ENCODE measurements at places on chromosomes 1 and 21.

DNA sequence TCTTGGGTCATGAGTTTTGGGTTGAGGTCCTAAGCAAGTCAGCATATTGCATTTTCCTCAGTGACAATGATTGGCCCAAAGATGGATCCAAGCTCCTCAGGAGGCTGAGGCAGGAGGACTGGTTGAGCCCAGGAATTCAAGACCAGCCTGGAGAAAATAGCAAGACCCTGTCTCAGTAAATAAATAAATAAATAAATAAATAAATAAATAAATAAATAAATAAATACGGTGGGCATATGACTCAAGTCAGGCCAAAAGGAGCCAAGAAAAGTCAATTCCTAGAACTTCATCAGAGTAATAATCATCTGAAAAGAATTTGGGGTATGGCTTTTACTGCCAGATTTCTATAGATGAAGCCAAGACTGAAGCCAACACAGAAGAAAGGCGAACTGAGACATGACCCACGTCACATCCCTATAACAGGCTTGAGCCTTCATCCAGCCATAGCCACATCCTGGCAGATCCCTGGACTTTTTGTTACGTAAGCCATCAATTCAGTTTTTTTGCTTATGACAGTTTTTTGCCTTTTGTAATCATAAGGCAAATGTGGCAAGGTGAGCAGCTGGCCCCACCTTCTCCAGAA is 88.5 kb upstream of the NFASC start:
- no peak for DNase-seq

DNA sequence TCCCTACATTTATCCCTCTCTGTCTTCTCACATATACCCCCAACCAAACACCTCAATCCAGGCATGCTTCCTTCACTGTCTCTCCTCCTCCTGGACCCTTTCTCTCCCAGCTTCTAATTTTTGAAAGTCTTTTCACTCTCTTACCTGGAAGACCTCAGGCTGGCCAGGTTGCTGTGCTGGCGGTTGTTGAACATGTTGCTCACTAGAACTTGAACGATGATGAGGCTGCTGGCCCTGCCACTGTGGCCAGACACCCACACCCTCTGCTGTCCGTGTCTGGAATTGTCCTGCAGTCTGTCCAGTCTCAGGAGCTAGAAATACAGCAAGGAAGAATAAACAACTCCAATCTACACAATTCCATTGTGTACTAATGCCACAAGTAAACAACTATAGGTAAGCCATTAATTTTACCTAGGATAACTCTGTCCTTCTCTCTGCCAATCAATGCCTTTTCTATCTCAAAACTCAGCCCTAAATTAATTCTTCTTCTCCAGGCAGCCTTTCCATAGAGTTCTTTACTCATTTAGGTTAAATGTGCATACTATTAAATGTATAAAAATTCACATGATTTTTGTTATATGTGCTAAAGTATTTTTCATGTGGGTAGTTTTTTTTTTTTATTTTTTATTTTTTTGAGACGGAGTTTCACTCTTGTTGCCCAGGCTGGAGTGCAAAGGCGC is 5.1 kb upstream of the CTSK start:
- no peak for DNase-seq

- DNase-seq = no peak
These were observed 77.6 kb downstream of the DUSP10 start for GRCh38 chr1:221664253-221664652.

DNA sequence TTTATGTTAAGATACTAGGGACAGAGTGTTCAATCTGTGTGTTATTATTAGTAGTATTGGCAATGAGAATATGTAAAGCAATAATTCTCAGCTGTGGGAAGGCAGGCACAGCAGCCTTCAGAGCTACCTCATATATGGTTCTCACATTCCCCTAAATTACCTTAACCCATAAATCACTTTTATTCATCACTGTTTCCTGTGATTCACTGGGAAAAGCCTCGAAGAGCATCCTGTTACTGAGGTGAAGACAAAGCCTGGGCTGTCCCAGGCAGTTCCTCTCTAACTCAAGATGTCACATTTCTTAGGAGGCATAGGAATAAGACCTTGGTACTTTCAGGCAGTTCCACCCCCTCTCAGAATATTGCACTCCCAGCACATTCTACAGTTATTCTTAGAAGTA is 965.7 kb downstream of the NCAM2 start:
- no peak for DNase-seq

DNA sequence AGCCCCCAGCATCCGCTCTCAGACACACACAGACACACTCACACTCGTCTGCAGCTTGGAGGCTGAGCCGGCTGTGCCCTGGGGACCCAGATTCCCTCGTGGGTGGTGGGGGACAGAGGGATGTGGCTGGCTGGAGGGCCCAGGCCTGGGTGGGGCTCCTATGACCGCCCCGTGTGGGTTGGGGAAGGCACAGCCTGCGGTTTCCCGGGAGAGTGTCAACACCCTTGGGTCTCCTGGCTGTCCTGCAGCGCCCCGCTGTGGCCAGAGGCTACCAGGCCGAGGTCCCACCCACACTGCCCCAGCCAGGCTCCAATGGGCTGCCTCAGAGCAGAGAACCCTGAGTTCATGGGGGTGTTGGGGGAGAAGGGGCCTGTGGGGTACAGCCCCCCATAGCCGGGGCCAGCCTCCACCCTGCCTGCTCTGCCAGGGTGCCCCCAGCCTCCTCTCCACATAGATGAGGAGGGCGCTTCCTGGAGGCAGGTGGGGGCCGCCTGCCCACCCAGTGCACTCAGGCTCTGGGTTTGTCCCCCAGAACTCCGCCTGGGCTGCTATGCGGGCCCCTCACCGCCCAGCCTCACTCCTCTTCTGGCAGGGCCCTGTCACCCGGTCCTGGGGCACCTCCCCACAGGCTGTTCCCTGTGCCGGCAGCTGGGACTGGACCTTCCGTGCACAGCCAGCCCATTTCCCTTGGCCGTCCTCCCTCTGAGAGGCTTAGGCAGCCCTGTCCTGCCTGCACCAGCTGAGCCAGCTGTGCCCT is at the start of gene TTC34:
Gene TTC34, minus strand, starts transcription at position 159 of the 757 bp plus-strand sequence. CDS start 866 bp downstream, outside the sequence.
- peak; percentile 19 for DNase-seq

GRCh38 chr1:205444300-205444930 is 11.4 kb downstream of the BLACAT1 start:
- DNase-seq = no peak

DNA sequence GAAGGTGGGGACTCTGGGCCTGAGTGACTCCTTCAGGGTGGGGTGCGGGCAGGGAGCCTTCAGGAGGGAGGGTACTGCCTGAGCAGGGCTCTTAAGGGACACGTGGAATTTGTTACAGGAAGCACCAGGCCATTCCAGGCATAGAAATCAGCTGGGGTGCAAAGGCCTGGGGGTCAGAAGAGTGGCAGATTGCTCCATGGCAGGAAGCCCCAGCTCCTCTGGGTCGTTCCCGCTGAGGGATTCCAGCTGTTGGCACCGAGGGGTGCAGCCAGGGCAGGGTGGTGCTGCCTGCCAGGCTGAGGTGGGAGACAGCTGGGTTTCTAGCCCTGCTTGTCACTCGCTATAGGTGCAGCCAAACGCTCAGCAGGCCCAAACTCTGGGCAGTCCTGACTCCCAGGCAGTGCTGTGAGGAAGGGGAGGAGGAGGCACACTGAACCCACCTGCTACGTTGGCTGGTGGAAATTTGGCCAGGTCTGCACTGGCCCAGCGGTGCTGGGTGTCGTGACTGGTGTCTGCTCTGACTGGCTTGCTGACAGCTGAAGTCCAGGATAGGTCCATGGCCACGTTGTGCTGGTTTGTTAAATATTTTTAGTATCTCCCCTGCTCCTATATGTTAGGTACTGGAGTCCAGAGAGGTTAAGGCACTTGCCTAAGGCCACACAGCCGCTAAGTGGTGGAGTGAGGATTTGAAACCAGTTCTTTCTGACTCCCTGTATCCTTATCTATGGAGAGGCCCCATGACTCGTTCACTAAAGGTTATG is 19.3 kb downstream of the TNFRSF1B start:
- no peak for DNase-seq

- no peak for DNase-seq
These were observed 4.2 kb upstream of the LINGO4 start for GRCh38 chr1:151809290-151809984.

GRCh38 chr1:171819946-171820345 is 21.4 kb upstream of the DNM3 start:
- DNase-seq = no peak

DNA sequence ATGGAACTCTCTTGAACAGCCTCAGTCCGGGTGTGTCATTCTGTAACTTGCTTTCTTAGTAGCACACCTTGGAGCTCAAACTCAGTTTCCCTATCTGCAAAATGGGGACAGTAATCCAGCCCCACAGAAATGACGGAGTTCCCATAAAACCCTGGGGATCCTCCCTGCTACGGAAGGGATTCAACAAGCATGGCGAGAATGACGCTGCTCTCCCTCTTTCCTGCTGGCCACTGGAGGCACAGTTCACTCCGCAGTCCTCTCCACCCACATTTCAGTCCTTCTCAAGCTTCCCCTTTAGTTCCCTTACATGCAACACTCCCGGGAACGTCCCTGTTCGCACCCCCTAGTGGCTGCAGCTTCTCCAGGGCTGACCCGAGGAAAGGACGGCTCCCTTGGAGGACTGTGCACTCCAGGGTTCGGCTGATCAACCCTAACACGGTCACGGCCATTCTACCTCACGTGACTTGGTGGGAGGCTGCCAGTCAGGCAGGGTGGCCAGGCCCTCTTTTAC is 20.6 kb downstream of the RUNX3 start:
- DNase-seq = no peak

GRCh38 chr1:236604905-236605806 is 840 bp upstream of the HEATR1 start:
- DNase-seq = no peak

DNA sequence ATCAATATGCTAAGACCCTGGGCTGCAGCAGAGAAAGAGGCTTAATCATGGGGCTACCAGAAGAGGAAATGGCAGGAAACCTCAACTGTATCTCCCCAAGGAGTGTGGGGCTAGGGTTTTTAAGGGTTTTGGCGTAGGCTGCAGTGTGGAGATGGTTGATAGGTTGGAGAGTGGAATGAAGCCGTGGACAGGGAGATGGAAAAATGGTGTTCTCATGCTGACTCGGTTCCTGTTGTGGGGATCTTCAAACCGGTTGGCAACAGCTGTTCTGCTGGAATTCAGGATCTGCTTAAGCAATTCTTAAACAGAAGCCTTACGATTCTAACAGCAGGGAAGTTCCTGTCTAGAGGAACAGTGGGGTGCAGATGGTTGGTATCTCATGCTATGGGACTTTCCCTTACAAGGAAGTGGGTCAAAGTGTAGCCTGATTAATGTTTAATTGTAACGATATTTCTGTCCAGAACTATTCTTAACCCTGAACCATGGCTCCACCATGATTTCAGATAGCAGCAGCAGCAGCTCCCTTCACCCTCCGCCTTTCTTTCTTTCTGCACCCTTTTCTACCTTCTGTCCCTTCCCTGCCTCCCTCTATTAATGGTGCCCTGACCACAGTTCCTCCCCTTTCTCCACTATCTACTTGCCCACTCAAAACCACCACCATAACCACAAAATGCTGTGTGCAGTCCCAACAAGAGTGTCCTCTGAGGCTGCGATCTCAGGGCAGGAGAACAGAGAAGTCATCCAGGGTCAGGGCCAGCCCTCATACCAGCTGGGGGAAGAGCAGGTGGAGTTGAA is 30.8 kb downstream of the RSPH1 start:
- no peak for DNase-seq

DNA sequence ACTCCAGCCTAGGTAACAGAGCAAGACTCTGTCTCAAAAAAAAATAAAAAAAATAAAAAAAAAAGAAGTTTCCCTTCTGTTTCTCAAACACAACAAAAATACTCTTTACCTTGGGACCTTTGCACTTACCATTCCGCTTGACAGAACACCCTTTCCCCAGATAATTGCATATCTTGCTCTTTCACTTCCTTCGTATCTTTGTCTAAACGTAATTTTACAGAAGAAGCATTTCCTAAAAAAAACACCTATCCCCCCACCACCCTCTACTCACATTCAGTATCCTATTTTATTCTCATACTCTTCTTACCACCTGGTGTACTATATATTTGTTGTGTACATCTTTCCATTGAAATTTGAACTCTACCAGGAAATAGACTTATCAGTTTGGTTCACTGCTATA is 32.7 kb downstream of the ASH1L start:
- DNase-seq = no peak

DNA sequence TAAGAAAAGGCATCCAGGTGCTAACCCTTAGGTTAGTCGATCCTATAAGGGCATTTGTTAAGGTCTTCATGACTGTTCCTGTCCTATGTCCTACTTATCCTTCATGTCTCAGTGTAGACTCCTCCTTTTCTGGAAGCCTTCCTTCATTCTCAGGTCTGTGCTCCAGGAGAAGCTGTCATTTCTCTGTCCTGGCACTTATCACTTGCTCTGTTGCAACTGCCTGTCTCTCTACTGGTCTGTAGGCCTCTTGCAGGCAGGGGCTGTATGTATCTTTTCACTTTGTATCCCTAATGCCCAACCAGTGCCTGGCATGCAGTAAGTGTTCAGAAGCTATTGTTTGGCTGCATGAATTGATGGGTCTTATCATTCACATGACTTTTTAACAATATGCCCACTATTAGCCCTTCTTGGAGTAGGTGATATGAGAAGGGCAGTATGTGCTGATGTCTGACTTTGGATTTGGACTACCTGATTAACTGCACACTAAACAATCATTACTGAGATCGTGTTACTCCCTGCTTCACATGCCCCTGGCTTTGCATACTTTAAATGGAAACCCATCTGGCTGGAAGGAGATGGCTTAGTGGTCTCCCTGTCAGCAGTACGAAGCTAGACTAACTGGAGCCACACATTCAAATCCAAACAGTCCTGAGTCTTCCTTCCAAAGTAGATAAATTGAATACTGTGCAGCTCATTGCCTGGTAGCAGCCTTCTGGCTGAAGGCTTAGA is 88.8 kb downstream of the RGL1 start:
- no peak for DNase-seq

- DNase-seq = no peak
These were observed 26.7 kb upstream of the SPSB1 start for GRCh38 chr1:9265968-9266367.

GRCh38 chr1:172089768-172090510 is 248.6 kb downstream of the DNM3 start:
- peak; percentile 47 for DNase-seq

- no peak for DNase-seq
These were observed 90.0 kb downstream of the VWA5B1 start for GRCh38 chr1:20380616-20381035.

DNA sequence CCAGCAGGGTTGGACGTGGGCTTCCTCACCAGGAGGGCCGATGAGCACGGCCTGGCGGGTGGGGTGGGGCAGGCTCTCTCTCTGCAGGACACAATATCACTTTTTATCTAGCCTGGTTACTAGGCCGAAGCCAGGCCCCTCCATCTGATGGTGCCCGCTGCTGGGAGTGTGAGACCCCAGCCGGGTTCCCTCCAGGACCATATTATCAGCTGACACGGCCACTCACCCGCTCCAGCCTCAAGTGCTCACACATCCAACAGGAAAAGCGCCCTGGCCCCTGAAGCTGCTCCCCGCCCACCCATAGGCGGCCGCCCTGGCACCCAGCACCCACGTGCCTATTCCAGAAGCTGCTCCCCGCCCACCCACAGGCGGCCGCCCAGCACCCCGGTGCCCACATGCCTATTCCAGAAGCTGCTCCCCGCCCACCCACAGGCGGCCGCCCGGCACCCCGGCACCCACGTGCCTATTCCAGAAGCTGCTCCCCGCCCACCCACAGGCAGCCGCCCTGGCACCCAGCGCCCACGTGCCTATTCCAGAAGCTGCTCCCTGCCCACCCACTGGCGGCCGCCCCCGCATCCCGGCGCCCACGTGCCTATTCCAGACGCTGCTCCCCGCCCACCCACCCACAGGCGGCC is 5.0 kb downstream of the SLC19A1 start:
- DNase-seq = no peak

GRCh38 chr1:209398313-209398991 is 185.1 kb upstream of the CAMK1G start:
- DNase-seq = no peak

- DNase-seq = no peak
These were observed 14.3 kb downstream of the SAMSN1 start for GRCh38 chr21:14531757-14532316.

GRCh38 chr1:55869065-55869464 is 653.9 kb upstream of the USP24 start:
- no peak for DNase-seq

All from activated T-cell treated with anti-CD3 and anti-CD28 coated beads, Interleukin-2, amount 50 U/mL, for 4 hours (primary cell).